ENCODE measurements at places on chromosomes 2 and 18.

DNA sequence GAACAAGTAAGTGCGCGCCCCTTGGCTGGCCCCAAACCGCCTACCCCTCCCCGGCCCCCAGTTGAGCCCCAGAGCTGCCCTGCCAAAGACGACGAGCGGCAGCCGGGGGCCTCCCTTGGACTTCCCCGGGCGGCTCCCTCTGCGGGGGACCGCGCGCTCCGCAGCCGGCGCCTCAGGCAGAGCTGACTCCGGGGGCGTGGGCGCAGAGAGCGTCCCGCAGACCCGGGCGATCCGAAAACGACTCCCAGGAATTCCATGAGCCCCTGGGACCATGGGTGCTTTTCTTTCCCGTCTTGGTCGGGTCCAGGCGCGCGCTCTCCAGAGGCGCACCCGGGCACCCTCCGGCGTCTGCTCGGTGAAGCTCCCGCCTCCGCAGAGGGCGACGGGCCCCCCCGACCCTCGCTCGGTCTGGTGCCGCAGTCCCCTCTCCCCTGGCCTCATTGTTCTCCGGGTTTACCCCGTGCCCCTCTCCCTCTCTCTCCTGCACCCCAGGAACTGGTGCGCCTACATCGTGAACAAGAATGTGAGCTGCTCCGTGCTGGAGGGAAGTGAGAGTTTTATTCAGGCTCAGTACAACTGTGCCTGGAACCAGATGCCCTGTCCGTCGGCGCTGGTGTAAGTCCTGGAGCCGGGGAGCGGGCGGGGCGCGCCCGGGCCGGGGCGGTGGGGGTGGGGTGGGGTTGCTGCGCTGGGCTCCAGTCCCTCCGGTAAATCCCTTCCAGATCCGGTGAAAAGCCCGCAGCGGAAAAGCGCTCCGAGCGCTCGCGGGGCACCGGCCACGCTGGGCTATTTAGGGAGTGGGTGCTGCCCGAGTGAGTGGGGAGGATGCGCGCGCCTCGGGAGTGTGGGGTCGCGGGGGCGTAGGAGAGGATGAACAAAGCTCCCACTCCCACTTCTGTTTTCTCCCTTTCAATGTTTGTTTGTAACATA lies 776 bp downstream of the EMILIN2 start:
- DNase-seq = no peak

DNA sequence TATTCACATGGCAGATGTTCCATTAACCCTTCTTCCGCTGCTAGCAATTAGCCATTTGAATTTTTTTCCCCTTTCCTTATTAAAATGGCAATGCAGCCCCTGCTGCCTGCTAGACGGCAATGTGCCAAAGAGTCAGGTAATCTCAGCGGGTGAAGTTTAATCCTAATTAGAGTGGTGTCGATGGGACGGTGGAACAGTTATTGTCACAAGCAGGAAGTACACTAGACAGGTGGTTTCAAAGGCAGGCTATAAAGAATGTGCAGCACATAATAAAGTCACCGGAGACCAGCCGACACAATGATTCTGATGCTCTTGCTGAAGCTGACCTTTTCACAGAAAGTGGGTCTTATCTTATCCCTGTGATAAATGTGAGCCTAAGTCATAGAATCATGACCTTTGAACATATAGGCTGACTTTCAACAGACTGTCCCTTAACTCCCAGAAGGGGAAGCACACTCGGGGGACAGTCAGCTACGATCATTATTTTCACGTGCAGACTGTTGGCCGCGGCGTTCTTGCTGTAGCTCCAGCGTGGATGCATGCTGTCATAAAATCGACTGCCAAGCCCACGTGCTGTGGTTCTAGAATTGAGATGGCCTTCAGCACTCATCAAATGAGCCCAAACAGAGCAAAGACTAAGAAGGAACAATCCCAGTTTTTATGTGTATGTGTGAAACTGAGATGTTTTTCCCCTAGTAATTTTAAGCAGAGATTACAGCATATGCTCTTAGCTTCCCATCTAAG lies 926.2 kb upstream of the SOX11 start:
- no peak for DNase-seq

- no peak for DNase-seq
Observed at GRCh38 chr2:240902615-240903041, 3.5 kb upstream of the CROCC2 start.

GRCh38 chr2:42804338-42804737 lies 12.0 kb upstream of the HAAO start:
- DNase-seq = no peak

DNA sequence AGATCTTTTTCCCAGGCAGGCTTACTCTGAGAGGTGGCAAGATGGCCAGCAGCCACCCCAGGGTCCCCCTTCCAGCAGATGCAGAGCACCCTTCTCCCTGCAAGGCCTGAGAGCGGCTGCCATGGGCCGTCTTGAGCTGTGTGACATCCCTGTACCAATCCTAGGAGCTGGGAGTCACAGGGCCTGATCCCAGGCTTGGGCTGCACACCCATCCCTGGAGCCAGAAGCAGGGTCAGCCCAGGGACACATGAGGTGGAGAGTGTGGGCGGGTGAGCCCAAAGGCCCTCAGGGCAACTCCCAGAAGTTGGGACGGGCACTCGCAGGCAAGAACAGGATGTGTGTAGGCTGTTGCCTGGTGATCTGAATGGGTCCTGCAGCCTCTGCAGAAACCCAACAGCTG lies 40.5 kb downstream of the CROCC2 start:
- DNase-seq = peak; percentile 60

GRCh38 chr2:240164586-240164985 lies 24.1 kb upstream of the OTOS start:
- DNase-seq = no peak

DNA sequence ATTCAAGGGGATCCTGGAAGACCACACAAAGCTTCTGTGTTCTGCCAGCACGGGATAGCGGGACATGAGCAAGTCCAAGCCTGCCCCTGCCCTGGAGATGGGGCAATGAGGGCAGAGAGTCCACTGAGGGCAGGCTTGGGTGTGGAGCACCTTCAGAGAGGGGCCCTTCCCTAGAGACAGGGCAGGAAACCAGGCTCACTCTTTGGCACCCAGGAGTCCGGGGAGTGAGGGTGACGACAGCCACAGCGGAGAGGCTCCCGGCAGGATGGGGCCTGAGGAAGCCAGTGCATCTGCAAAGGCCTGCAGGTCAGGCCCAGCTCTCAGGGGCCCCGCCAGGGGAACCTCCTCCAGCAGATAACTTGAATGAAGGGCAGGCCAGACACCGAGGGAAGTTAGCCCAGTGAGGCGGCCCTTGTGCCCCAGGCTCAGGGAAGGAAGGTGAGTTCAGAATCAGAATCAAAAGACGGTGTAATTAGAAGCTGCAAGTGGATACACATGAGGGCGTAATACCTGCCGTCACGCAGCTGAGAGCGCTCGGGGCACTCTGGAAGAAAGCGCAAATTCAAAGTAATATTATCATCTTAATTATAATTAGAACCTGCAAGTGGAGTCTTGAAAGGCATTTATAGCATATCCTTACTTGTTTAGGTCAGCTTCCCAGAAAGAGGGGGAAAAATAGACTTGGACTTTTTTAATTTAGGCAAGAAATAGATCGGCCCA lies 142.6 kb upstream of the LGALSL start:
- DNase-seq = no peak

DNA sequence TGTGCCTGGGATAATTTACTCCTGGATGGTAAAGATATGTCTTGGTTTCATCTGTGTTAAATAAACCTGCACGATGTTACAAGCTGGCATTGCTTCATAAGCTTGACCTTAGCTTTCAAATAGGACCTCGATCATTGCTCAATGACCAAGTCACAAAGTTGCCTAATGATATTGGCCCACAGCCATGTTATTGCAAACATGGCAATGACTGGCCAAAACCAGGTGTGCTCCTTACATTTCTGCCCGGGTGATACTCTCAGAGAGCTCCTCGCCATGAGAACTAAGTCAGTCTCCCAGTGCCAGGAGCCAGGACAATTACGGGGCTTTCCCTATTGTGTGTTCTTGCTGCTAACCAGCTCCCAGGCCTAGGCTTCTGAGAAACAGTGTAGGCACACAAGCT lies 72.5 kb upstream of the CYP1B1 start:
- no peak for DNase-seq

- no peak for DNase-seq
Observed at GRCh38 chr2:97724073-97724410, 10.7 kb downstream of the ZAP70 start.

DNA sequence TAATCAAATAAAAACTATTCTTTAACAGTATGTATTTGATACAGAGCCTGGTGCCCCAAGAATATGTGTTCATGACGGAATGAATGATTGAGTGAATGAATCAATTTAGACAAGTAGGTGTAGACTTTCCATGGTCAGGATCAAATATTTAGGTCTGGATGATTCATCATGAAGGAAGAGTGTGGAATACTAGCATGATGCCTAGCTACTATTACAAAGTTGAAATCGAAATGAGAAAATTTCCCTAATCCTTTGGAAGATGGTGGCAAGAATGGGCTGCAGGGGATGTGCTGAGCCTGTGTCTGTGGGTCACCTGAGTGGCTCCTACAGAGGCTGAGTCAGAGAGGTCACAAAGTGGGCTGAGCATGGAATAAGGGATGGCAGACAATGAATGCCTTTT lies 3.1 kb upstream of the MALT1 start:
- no peak for DNase-seq

GRCh38 chr2:230925443-230925878 lies 419 bp upstream of the GPR55 start:
- DNase-seq = no peak

- DNase-seq = peak; percentile 35
Observed at GRCh38 chr18:26157326-26157725, 23.7 kb downstream of the PSMA8 start.

GRCh38 chr2:130251535-130251872 lies 53.3 kb upstream of the TUBA3E start:
- no peak for DNase-seq

DNA sequence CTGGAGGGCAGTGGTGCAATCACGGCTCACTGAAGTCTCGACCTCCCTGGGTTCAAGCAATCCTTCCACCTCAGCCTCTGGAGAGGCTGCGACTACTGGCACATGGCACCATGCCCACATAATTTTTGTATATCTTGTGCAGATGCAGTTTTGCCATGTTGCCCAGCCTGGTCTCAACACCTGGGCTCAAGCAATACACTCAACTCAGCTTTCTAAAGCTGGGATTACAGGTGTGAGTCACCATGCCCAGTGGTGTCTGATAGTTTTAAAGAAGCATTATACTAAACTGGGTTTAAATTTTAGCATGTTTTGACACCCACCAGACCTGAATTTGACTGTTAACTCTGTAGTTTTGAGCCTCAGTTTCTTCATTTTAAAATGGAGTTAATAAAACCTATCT lies 109.4 kb upstream of the SLC38A11 start:
- DNase-seq = no peak

- DNase-seq = no peak
Observed at GRCh38 chr2:238458651-238459050, 31.9 kb downstream of the ASB1 start.
